Muscle of leg (tissue), 16 donors: ENCODE measurements at places on chromosomes 2 and 18. TPM values are rescaled to one million over a fixed set of nuclear protein-coding genes. Genes with fewer than 3 reads are reported as not detected.

- H3K4me1 ChIP-seq, result peaks cover 5% of the 10 kb centered on the region
- no peak overlapping the region for H3K4me3 ChIP-seq
- no peaks in the 10 kb centered on the region for H3K36me3 ChIP-seq
- H3K27me3 ChIP-seq, result peaks cover 31% of the 10 kb centered on the region
These were observed 577 bp downstream of the MOGAT1 start for GRCh38 chr2:222672068-222672401.

DNA sequence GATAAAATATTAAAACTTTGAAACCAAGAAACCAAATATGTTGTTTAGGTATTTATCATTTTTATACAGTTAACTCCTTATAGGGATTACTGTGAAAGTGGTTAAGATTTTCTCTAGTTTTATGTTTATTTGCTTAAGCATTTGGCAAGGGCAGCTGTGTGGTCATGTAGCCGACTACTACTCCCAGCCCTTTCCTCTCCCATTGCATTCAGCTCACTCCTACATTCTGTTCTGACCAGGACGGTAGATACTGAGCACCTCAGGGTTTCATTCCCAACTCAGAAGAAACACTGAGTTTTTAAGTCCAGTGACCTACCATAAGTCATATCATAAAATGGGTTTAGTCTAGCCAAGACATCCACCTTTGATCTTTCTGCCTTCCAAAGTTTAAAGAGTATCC, 19.8 kb downstream of the FZD5 start:
- no peak overlapping the region for H3K4me3 ChIP-seq
- H3K36me3 ChIP-seq, result peaks cover 12% of the 10 kb centered on the region
- no peak for DNase-seq
- no peak overlapping the region for H3K27ac ChIP-seq
- no peaks in the 10 kb centered on the region for H3K4me1 ChIP-seq

DNA sequence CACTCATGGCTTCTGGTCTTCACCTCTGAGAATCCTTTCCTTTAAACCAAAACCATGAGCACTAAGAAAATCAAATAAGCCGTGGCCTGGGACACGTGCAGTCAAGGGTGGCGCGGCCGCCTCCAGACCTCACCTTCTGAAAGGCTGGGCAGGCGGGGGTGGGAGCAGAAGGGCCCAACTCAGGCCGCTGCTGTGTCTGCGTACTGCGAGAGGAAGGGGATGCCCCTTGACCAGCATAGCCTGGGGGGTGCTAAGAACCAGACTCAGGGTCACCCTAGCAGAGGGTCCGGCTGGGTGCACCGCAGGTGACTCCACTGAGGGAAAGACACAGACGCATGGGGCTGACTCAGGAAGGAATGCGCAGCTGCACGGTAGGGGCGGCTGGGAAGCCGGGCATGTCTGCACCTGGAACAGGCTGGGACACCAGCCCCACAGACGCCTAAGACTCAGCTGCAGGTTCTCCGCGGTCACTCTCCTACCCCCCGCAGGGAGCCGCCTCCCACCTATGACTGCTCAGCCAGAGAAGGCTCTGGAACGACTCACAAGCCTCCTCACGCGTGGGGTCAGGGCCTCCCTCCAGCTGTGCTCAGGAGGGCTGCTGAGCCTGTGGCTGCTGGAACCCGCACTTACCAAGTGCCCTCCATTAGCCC, 432.4 kb upstream of the MYT1L start:
- no peak for DNase-seq
- H3K4me1 ChIP-seq, result peaks cover 21% of the 10 kb centered on the region
- H3K27me3 ChIP-seq, result no peaks in the 10 kb centered on the region
- H3K4me3 ChIP-seq, result no peak overlapping the region

- DNase-seq, result no peak
- no peak overlapping the region for H3K4me3 ChIP-seq
- H3K36me3 ChIP-seq, result no peaks in the 10 kb centered on the region
- H3K4me1 ChIP-seq, result no peaks in the 10 kb centered on the region
- no peaks in the 10 kb centered on the region for H3K27me3 ChIP-seq
These were observed 18.0 kb downstream of the MARCHF4 start for GRCh38 chr2:216354306-216354705.

DNA sequence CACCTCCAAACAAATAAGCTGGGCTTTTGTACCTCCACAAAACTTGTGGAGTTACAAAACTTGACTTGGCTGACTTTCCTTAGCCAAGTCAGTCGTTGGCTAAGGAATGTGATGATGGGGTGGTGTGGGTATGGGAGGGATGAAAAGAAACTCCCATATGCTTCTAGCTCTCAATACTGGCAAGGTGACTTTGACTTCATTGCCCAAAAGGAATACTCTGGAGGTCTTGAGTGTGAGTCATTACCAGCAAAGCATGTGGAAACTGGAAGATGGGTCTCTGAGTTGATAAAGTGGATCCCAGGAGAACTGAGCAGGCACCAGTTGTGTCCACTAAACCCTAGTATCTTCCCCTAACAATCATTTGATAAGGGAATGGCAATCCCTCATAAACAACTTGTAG, 226.7 kb downstream of the GULP1 start:
- no peaks in the 10 kb centered on the region for H3K4me1 ChIP-seq
- no peak for DNase-seq
- H3K36me3 ChIP-seq, result no peaks in the 10 kb centered on the region
- H3K27ac ChIP-seq, result no peak overlapping the region

DNA sequence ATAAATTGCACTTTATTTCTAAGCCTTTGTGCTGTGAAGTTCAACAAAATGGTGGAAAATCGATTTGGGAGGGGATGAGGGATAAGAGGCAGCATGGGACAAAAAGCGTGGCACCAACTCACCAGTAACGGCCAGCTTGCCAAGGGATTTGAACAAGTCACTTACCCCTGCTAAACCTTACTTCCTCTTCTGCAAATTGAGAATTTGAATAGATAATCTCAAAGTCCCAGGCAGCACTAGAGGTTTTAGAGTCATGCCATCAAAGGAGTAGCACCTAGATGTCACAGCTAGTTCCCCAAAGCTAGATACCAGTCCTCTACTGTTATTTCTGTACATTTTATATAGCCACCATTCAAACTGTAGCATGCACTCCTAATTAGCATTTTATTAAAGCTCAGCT, 83.7 kb upstream of the VRK2 start:
- no peak overlapping the region for H3K4me3 ChIP-seq
- no peaks in the 10 kb centered on the region for H3K36me3 ChIP-seq
- H3K27ac ChIP-seq, result no peak overlapping the region
- H3K4me1 ChIP-seq, result no peaks in the 10 kb centered on the region
- DNase-seq, result no peak

DNA sequence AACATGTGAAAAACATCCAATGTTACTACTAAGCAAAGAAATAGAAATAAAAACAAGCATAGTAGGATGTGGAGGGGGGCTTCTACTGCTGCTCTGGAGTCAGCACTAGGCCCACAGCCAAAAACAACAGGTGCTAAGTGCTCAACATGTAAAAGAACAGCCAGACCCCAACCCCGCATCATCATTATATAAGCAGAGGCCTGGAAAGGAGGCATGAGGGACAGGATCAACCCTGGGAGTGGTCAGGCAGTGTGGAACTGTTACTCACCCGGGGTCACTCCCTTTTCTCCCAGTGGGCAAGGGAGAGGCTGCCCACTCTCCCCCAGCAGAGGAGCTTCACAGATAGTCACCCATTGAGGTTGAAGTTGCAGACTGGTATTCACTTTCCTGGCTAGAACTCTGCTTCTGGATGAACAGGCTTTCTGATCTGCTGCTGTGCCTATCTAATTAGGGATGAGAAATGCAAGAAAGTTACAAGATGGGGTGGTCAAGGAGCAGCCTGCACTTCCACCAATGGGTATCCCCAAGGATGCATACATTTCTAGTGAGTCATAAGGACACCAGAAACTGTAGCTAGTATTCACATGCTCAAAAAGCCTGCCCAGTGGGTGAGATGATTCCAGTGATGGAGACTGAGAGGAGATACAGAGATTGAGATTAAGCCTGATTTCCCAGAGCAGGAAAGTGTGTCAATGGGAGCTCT, 480.1 kb upstream of the TCF4 start:
- peak; percentile 94 for DNase-seq
- H3K4me3 ChIP-seq, result no peak overlapping the region
- H3K4me1 ChIP-seq, result peaks cover 21% of the 10 kb centered on the region
- H3K27ac ChIP-seq, result peak overlapping the region; percentile 85

DNA sequence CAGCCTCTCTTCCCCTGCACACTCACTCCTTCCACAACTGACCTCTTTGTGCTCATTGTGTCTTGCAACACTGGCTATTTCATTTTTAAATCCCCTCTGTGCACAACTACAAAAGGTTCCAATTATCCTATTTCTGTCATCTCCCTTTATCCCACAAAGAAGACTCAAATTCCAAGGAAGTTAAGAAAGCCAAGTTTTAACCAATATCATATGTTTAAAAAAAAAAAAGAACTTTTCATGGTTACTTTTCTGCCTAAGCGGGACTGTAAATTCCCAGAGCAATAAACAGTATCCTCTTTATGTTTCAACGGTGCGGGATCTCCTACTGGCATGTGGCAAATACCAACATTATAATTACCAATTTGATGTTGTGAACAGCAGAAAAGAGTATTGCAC, 83.8 kb downstream of the DOCK10 start:
- DNase-seq, result peak; percentile 79
- no peaks in the 10 kb centered on the region for H3K36me3 ChIP-seq
- H3K27me3 ChIP-seq, result no peaks in the 10 kb centered on the region
- H3K4me3 ChIP-seq, result no peak overlapping the region
- no peak overlapping the region for H3K27ac ChIP-seq

DNA sequence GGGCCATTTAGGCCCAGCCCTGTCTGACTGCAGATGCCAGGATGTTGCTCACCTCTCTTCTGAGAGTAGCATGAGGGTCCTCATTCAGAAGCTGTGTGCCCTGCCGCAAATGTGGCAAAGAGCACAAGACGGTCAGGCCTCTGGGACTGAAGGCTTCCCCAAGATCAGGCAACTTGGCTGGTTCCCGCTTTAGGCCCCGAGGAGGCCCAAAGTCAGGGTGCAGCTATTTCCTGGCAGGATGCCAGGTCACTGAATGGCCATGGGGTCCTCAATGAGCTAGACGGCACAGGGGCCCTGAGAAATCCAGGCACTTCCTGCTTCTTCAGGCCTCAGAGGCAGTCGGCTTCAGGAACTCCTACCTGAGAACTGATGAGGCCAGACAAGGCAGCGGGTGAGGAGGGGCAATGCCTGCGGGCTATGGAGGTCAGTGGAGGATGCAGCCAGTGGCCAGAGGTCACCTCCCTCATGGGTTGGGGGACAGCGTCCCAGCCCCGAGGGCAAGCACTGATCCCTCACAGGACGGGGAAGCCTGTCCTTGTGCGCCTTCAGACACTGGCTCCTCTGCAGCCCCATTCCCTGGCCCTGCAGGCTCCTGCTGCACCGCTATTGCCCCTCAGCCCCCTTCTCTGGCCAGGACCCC, 44.9 kb downstream of the LMAN2L start:
- H3K4me1 ChIP-seq, result peaks cover 12% of the 10 kb centered on the region
- H3K27me3 ChIP-seq, result no peaks in the 10 kb centered on the region
- no peak overlapping the region for H3K27ac ChIP-seq
- H3K4me3 ChIP-seq, result no peak overlapping the region
- DNase-seq, result no peak

GRCh38 chr2:108288534-108289106, at the start of gene SULT1C2:
Gene SULT1C2, plus strand, starts transcription at chr2:108288895. Its CDS starts 4,773 bp downstream, at chr2:108293668.
- no peaks in the 10 kb centered on the region for H3K27me3 ChIP-seq
- no peak for DNase-seq
- H3K4me1 ChIP-seq, result no peaks in the 10 kb centered on the region
- no peak within 1 kb of the TSS for H3K27ac ChIP-seq
- H3K4me3 ChIP-seq, result no peak within 1 kb of the TSS

- no peak overlapping the region for H3K27ac ChIP-seq
- H3K4me1 ChIP-seq, result no peaks in the 10 kb centered on the region
- no peaks in the 10 kb centered on the region for H3K36me3 ChIP-seq
- H3K4me3 ChIP-seq, result no peak overlapping the region
These were observed 13.2 kb downstream of the BMP10 start for GRCh38 chr2:68857855-68858456.

GRCh38 chr2:11057031-11057430, 98.2 kb upstream of the SLC66A3 start:
- H3K4me1 ChIP-seq, result no peaks in the 10 kb centered on the region
- no peaks in the 10 kb centered on the region for H3K36me3 ChIP-seq
- DNase-seq, result no peak
- H3K4me3 ChIP-seq, result no peak overlapping the region
- H3K27ac ChIP-seq, result no peak overlapping the region
- no peaks in the 10 kb centered on the region for H3K27me3 ChIP-seq

- H3K27ac ChIP-seq, result peak overlapping the region; percentile 87
- peak; percentile 69 for DNase-seq
- no peaks in the 10 kb centered on the region for H3K36me3 ChIP-seq
- peak overlapping the region; percentile 72 for H3K4me3 ChIP-seq
These were observed 1.2 kb downstream of the STK17B start for GRCh38 chr2:196170213-196170605.

Gene FHOD3
- 36.4 TPM for polyA plus RNA-seq

Gene IGFBP2
- 136 TPM for polyA plus RNA-seq

Gene HOXD8
- polyA plus RNA-seq, result 27.1 TPM

Gene ZBTB7C
- 3.5 TPM for polyA plus RNA-seq

Gene CNTNAP5
- polyA plus RNA-seq, result 0.16 TPM

Gene EMILIN2
- polyA plus RNA-seq, result 30.3 TPM

Gene SAG
- polyA plus RNA-seq, result 0.39 TPM

Gene STARD6
- polyA plus RNA-seq, result not detected
